Activated CD4-positive, alpha-beta T cell treated with anti-CD3 and anti-CD28 coated beads, Interleukin-2, amount 10 ng/mL, durations not matched to agents 24 days and 14 days (primary cell): ENCODE measurements at places on chromosomes 7 and 10. TPM values are rescaled to one million over a fixed set of nuclear protein-coding genes. Genes with fewer than 3 reads are reported as not detected.

The ARID5B gene
- 56.9 and 58.2 TPM in 2 replicates for total RNA-seq

The OR6B1 gene
- not detected in 2 replicates for total RNA-seq

The CCL24 gene
- total RNA-seq: not detected in 2 replicates

The ZFYVE27 gene
- total RNA-seq: 38.1 and 42.2 TPM in 2 replicates

The VWDE gene
- 1.8 and 1.9 TPM in 2 replicates for total RNA-seq
